ENCODE measurements at places on chromosomes 16 and 17.

GRCh38 chr16:6204945-6205344 lies 1107.3 kb upstream of the EEF2KMT start:
- no peak for DNase-seq

DNA sequence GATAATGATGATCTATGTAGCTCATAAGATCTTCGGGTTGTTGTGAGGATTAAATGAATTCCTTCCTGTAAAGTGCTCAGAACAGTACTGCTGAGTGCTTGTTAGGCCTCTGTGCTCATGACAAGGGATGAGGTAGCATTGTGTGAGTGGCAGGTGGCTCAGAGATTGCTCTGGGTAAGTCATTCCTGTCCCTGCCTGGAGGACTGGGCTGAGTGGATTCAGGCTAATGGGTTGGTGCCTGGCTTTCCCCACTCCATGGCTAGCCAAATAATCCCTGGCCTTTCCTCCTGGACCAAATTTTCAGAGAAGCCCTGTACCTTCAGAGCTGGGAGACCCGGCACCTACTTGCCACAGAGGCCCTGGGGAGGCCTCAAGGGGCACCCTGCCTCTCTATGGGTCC lies 1.3 kb upstream of the CCDC92B start:
- no peak for DNase-seq

DNA sequence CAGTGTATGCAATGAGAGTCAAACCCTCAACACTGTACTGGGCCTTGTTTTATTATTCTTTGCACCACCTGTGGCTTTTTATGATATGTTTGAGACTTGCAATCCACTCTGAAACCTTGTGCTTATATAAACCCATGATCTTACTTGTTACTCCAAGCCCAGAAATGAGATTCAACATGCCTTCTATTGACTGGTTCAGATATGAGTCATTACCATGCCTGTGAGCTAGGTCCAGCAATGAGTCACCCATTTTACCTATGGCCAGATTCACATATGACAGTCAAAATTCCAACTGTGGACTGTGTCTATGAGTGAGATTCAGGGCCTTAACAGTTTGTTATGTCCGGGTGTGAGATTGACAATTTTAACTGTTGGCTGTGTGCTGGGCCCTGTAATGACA lies 1846.1 kb downstream of the TP53TG3F start:
- DNase-seq: no peak

DNA sequence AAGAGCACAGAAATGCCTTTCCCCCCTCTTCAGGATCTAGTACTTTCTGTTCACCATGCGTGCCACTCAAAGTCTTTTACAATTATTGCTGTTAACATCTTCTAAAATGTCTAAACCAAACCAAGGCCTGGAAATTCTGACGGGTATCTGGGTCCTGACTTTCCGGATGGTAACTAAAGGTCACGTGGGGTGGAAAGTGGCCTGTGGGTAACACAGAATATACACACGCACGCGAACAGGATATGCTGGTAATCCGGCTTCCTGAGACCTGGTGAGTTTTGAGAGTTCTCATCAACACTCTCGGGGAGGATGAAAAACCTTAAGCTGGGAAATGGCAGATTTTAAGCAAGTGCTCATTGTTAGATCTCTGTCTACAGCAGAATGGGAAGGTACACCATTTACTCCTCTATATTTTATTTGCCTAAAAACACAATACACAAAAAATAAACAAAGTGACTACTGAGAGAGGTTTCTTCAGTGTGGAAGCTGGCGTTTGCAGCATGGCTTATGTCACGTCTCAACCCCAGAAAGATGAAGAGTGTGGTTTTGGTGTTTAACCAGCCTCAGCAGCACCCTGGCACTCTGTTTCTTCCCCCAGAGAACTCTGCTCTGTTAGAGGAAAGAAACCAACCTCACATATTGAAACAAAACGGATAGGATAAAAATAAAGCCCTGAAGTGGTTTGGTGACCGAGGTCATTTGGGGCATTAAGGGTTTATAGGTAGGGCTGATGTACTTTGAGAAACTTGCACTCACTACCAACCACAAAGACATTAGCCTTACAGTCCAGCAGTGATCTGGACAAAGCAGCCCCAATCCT lies 37.3 kb downstream of the SMG6 start:
- peak; percentile 87 for DNase-seq

DNA sequence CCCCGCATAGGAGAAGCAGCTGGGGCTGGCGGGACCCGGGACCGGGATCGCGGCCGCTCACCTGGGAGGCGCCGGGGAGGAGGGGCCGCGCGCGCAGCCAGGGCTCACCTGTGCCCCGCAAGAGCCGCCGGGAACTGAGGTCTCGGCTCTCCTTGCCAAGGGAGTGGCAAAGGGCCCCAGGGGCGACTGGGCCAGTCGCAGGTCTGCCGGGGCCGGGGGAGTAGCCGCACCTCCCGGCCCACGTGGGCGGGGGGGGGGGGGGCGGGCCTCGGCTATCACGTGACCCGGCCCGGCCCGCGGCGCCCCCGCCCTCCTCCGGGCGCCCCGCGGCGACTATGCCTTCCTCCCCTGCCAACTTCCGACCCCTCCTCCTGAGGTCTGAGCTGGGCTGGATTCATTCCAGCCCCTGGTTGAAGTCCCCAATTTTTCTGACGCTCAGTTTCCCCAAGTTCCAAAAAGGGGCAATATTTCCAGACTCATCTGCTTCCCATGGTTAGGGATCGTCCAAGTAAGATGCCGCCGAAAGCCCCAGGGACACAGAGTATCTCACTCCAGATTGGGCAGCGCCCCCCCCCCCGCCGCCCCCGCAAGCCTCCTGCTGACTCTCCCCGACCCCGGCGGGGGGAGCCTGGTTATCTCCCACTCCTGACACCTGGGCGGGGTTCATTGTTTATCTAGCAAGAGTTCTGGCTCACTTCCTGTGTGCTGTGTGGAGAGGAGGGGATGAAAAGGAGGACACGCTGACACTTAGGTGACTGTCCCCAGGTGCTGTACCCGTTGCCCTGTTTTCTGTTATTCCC lies at the start of gene TMC6:
Gene TMC6 (minus strand): TSS at position 205 of the 800 bp plus-strand sequence. CDS start 1,923 bp downstream, outside the sequence.
- DNase-seq: no peak

DNA sequence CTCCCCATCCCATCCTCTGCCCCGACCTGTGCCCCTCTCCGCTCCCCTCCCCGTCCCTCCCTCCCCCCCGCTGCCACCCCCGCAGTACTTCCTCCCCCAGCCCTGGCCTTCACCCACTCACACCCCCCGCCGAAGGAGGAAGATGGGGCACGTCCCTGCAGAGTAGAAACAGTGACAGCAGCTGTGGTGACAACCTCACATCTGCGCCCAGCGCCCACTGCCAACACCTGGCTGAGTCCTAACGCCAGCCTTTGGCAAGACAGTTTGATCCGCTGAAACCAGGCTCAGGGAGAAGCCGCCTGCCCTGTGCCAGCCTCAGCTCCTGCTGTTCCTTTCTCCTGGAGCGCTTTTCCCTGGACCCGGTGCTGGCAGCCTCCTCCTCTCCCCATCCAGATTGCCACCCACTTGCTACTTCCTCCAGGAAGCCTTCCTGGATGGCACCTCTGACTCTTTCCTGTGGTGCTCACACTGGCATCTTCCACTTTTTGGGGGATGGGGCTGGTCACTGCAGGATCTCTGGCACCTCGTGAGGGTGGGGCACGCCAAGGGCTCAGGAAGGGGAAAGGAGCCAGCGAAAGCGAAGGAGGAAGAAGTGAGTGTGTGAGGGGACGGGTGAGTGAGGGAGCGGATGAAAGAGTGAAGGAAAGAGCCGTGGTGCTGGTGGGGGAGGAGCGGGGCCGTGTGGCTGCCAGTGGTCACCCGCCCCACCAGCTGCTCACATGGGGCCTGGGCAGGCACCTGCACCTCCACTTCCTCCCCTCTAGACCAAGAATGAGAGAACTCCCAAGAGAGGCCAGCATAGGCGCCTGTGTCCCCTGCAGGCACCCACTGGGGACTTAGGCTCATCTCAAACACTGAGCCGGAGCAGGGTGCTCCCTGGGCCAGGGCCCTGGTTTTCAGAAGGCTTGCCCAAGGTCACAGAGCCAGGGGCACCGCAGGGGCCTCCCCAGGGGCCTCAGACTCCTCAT lies 27.0 kb downstream of the ZFPM1 start:
- DNase-seq: peak; percentile 41

DNA sequence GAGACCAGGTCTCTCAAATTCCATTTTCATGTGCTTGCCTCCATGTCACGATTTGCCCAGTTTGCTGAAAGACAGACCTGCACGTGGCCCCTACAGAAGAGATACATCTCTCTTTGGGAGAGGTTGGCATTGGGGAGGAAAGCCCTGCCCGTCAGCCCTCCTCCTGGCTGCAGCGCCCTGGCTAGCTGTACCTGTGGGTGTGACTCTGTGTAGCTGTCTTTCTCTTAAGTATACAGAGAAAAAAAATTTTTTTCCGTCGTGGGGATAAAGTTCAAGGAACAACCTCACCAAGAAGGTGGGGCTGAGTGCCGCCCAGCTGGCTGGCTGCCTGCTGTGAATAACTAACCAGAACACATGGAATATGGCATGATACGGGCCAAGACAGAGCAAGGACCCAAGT lies 26.5 kb downstream of the TMEM98 start:
- DNase-seq: no peak

DNA sequence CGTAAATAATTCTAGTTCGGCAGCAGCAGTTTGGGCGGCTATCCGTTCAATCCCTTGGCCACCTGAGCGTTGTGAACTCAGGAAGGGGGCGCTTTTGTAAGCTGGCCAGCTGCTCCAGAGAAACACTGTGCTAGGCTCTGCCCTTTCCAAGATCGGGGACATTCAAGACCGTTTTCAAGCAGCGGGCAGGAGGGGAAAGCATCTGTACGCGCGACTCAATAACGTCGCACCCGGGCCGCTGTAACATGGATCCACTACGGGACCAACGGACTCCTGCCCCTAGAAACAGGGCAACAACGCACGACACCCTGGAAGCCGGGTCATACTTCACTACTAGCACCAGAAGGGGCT lies 463 bp downstream of the TOP2A start:
- no peak for DNase-seq

DNA sequence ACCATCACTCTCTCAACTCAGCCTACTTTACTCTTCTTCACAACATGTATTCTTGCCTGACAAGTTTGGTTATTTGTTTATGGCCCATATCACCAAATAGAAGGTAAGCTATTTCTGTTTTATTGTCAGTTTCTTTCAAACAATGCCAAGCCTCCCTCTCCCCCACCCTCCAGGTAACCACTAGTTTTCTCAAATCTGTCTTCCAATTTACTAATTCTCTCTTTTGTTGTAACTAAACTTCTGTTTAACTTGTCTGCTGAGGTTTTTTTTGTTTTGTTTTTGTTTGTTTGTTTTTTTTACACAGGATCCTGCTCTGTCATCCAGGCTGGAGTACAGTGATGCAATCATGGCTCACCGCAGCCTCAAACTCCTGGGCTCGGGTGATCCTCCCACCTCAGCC lies 34.9 kb downstream of the CHCT1 start:
- no peak for DNase-seq

GRCh38 chr16:15618392-15618791 lies 24.6 kb downstream of the MARF1 start:
- no peak for DNase-seq

GRCh38 chr17:611202-611601 lies 103.4 kb downstream of the VPS53 start:
- DNase-seq: no peak

DNA sequence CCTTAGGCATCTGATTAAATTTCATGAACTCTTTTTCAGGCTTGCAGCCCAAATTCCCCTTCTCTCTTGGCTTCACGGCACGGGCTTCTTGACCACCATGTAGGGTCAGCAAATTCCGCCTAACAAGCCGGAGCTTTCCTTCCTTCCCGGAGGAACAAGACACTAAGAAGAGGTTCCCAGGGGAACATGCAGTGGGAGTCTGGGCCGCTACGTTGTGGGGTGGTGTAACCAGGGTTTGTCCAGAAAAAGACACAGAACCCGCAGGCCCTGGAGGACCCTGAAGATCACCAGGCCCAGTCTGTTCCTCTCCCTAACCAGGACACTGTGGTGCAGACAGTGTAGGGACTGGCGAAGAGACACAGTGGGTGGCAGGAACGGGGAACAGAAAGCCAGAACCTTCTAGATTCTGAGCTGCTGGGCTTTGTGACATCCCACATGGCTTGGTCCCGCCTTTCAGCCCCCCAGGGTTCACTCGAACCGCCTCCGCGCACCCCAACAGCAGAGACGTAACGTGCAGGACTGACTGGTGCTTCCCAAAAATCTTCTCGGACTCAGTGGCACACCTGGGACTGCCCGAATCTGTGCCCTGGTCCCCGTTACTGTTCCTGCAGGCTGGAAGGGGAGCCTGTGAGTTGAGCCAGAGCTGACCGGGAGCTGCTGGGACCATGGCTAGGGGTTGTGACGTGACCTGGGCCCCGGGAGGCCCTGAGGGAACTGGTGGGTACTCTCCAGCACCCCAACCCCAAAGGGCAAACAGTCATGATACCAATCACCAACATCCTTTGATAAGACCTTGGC lies 55.2 kb downstream of the TBC1D16 start:
- no peak for DNase-seq

GRCh38 chr17:34486761-34487160 lies 92.6 kb upstream of the TMEM132E start:
- no peak for DNase-seq

- no peak for DNase-seq
Observed at GRCh38 chr17:8673612-8674011, 43.1 kb upstream of the MYH10 start.

DNA sequence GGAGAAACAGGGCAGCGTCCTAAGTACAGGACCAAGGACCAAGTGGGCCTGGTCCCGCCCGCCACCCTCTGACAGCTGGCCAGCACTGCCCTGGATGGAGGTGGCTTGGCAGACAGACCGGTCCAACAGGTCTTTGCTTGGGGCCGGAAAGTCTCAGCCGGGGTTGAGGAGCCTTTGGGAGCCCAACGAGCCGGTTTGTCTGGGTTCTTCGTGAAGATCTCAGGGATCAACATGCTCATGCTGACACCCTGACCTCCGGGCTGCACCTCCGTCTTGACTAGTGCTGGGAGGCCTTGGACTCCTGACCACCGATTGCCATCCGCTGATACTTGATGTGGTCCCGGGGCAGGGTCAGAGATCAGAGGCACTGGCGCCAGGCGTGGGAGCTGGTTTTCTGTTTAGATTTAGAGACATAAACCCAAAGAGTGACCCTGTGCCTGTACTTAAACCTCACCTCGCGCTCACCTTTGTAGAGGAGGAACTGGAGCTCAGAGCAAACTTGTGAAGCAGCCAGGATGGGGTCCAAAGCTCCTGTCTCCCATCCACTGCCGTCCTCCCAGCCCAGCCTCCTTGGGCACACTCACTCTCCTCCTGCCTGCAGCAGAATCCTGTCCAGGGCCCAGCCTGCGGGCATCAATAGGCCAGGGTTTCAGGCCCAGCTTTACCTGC lies 92.1 kb upstream of the GSE1 start:
- no peak for DNase-seq

DNA sequence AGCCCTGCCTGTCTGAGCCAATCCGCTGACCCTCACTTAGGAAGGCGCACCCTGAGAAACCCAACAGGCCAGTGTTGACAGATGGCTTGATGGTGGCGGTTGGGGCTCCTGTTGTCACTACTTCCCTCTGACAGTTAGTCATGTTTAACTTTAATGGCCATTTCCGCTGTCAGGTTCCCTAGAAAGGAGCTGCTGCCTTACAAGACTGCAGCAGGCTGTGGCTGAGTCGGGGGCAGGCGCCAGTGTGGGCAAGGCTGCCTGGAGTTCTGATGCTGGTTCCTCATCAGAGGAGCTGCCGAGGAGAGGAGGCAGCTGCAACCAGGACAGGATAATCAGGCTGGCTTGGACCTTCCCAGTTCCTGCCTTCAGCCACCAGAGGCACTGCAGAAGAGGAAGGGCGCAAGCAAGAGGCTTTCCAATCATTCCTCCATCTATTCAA lies 223.2 kb upstream of the DYNLRB2 start:
- no peak for DNase-seq

Measured in stimulated activated CD8-positive, alpha-beta memory T cell treated with anti-CD3 and anti-CD28 coated beads, Interleukin-15, amount 100 ng/mL, for 4 hours (primary cell).